Mucosa of descending colon (tissue), 3 donors: ENCODE measurements at places on chromosomes 11 and 22.

DNA sequence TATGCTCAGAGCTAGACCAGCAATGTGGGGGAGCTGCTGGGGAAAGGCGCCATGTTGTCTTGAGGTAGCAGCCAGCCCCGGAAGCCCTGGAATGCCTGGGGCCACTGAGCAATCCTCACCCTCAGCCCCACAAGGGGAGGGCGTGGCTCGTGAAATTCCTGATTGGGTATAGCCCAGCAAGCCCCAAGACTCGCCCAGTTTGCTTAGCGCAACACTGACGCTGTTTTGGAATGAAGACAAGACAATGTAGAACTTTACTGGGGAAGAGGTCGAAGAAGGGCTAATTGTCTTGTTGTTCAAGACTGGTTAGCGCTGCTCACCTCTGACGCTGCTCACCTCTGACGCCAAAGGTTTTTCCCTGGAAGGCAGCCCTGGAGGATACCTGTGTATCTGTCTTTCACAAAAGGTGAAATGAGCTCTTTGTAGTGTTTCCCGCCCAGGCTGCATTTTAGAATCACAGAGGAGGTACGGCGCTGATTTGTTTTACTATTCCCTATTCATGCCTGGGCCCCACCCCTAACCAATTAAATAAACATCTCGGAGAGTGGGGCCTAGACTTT is 47.6 kb downstream of the ST3GAL4 start:
- peak; percentile 87 for DNase-seq

- no peak for DNase-seq
These were observed 52.1 kb upstream of the SHANK2 start for GRCh38 chr11:71304491-71304890.

DNA sequence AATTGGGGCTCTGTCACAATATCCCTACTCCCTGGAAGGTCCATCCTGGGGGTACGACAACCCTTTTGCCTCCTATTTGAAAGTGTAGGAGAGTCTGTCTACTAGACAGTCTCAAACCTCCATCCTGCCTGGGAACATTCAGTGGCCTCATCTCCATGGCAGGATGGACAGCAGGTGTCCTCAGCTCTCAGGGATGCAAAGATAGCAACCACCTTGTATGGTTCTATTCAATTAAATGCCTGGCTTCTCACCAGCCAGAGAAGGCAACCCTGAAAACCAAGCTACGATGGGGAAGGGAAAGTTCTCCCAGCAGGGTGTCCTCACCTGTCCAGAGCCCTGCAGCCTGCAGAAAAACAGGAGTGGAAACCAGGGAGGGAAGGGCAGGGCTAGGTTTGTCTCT is 164.9 kb downstream of the MIAT start:
- no peak for DNase-seq

DNA sequence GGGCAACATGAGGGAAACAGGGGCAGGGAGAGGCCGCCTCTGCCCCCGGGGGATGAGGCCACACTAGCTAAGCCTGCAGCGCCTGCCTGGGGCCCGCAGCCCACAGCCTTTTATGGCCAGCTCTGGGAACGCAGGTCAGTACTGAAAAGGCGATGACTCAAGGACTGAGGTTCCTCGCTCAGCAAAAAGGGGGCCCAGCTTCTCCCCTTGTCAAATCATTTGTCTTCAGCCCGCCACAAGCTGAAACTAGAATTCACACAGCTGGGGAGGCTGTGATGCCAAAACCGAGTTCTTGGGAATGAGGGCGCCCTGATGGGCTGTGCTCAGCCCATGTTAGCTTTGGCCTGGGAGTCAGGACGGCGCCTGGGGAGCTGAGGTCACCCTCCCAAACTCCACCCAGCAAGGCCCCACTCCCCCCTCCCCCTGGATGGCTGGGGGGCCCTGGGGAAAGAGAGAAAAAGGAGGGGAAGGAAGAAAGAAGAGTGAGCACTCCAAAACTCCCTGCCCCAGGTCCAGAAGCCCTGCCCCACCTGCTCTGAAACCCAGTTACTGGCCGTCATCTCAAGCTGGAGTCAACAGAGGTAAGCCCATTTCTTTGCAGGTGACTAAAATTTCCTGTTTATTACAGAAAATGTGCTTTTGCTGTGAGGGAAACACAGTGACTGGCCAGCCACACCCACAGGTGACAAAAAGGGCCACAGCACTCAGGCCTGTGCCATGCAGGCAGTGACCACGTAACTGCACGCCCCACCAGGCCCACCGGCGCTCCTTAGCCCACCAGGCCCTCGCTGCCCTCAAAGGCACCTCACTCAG is 13.7 kb downstream of the EHD1 start:
- peak; percentile 58 for DNase-seq

DNA sequence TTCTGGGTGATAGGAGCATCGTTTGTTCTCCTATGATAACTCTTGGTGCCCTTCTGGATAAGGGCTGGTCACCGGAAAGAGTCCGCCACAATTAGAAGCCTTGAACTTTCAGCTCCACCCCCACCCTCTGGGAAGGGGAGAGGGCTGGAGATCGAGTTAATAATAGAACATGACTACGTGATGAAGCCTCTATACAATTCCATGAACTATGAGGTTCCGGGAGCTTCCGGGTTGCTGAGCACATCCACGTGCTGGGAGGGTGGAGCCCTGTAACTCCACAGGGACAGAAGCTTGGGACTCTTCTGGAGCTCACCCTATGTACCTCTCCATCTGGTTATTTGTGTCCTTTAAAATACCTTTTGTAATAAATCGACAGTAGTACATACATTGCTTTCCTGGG is 40.3 kb downstream of the ARHGAP42 start:
- no peak for DNase-seq
